B cell (primary cell): ENCODE measurements at places on chromosomes 5 and 9. TPM values are rescaled to one million over a fixed set of nuclear protein-coding genes. Genes with fewer than 3 reads are reported as not detected.

PIP5KL1 gene
- 0.75 and 0.88 TPM in 2 replicates for polyA plus RNA-seq

DNA sequence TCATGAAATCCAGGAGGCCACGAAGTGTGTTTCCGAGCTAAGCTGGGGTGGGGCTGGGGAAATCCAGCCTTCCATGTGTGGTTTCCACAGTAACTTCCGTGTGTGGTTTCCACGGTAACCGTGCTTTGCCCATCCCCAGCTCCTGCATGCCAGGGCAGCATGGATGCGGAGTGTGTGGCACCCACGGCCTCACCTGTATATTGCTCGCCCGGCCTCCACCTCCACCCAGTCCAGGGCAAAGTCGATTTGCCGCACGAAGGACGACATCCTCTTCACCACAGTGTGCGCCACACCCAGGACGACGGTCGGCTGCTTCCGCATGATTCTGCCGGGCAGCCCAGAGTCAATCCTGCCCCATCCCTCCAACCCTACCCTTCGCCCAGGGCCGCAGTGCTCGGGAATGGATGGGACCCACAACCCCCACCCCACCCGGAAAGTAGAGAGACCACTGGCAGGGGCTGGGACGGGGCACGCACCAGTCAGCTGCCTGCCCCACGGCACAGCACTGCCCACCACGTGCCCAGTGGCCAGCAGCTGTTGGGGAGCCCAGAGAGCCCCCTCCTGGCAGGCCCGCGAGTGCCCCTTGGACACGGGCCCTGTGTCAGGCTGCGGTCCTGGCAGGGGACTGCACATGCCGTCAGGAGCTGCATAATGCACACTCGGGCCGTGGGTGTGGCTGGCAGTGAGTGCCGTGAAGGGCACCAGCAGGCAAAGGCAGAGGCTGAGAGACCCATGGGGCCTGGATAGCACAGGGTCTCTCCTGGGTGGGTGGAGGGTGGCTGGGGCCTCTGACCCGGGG lies 39.0 kb upstream of the NSMF start:
- H3K27ac ChIP-seq = no peak overlapping the region
- H3K27me3 ChIP-seq = no peaks in the 10 kb centered on the region
- H3K36me3 ChIP-seq = no peaks in the 10 kb centered on the region
- H3K4me1 ChIP-seq = no peaks in the 10 kb centered on the region

DNA sequence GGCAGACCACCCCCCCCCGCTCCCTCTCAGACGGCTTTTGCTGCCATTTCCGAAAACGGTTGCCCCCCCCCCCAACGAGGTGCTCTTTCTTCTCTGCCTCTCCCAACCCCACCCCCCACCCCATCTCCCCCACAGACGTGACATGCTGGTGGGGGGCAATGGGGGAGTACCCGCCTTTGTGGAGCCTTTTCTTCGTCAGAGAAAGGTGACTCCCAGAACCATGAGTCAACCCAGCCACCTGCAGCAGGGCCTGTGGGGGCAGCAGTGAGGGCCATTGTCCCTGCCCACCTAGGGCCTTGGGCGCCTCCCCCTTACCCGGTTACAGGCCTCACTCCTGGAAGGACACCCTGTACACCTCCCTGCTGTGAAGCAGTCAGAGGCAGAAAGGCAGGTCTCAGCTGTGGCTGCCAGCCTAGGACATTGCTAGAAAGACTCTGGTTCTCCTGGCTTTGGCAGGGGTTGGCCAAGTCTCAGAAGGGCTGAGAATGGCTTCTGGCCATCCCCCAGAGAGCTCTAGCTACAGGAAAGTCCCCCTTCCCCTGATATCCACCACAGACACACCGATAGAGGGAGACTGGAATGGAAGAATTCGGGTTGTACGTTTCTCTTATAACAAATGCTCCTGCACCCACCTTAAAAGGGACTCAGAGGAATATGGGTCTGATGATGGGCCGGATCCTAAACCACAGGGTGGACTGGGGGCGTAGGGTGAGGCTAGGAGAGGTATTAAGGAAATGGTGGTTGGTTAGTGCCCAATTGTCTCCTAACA lies 2.2 kb downstream of the DNAJB5 start:
- no peaks in the 10 kb centered on the region for H3K36me3 ChIP-seq
- H3K4me1 ChIP-seq = peaks cover 30% of the 10 kb centered on the region
- H3K27ac ChIP-seq = no peak overlapping the region
- no peak overlapping the region for H3K4me3 ChIP-seq

GRCh38 chr9:120386390-120387131 lies 193.4 kb downstream of the CDK5RAP2 start:
- no peaks in the 10 kb centered on the region for H3K27me3 ChIP-seq
- no peak for DNase-seq
- no peak overlapping the region for H3K27ac ChIP-seq
- H3K4me3 ChIP-seq = no peak overlapping the region

DNA sequence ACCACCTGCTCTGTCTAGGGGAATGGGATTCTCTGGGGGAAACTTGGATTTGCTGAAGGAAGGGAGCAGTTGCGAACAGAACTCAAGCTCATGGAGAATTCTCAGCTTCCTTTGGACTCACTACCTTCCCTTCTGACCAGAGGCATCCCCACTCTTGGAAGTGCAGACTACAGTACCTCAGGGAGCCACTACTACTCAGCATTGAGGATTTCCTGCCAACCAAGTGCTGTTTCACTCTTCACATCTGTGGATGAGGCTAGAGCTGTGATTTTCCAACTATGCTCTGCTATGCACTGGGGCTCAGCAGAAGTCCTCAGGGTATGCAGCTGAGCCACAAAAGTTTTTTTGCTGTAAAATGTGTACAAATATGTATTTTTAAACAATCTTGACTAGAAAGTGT lies 43.9 kb downstream of the MACROH2A1 start:
- H3K4me3 ChIP-seq = no peak overlapping the region
- no peak overlapping the region for H3K27ac ChIP-seq
- no peak for DNase-seq
- H3K4me1 ChIP-seq = no peaks in the 10 kb centered on the region
- H3K27me3 ChIP-seq = no peaks in the 10 kb centered on the region

- no peaks in the 10 kb centered on the region for H3K36me3 ChIP-seq
- no peak for DNase-seq
- H3K27ac ChIP-seq = peak overlapping the region; percentile 63
- no peak overlapping the region for H3K4me3 ChIP-seq
- peaks cover 55% of the 10 kb centered on the region for H3K4me1 ChIP-seq
These were observed 56.3 kb downstream of the SEMA4D start for GRCh38 chr9:89441655-89441970.

- no peaks in the 10 kb centered on the region for H3K27me3 ChIP-seq
- H3K27ac ChIP-seq = no peak overlapping the region
- H3K36me3 ChIP-seq = no peaks in the 10 kb centered on the region
- DNase-seq = no peak
- H3K4me1 ChIP-seq = peaks cover 3% of the 10 kb centered on the region
These were observed 5.4 kb downstream of the ACTL7B start for GRCh38 chr9:108850293-108850897.

DNA sequence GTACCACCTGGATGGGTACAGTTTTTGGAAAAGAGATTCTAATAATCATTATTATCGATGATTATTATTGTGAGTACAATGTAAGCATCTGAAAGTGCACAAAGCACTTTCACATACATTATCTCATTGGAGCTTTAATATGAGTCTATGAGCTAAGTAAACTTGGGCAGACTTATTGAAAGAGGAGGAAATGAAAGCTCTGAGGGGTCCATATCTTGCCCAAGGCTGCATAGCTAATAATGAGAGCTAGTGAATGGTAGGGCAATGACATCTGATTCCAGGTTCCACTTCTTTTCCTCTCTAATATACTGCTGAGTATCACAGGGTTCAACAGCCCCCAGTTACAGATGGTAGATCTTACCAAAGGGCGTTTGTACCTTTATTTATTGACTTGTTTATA lies 26.1 kb downstream of the TIMD4 start:
- no peak overlapping the region for H3K4me3 ChIP-seq
- no peak for DNase-seq
- no peaks in the 10 kb centered on the region for H3K36me3 ChIP-seq
- H3K27me3 ChIP-seq = no peaks in the 10 kb centered on the region

DNA sequence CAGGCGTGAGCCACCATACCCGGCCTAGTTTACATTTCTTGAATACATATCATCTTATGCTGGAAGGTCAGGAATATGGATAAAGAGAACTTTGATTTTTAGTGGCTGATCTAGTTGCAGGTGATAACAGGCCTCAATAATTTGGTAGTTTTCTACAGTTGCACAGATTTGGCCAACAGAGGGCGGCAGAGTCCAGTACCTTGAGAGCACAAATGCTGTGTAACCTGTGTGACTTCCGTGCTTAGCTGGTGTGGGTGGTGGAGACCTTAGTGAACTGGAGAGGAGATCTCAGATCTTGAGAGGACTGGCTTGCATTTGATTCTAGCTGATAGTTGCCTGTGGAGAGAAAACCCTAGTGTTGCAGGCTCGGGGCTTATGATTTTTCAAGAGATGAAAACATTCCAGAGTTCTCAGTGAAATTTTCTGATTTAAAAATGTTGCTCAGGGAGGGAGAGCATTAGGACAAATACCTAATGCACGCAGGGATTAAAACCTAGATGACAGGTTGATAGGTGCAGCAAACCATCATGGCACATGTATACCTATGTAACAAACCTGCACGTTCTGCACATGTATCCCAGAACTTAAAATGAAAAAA lies 17.4 kb upstream of the GPR151 start:
- no peak overlapping the region for H3K27ac ChIP-seq
- H3K36me3 ChIP-seq = no peaks in the 10 kb centered on the region
- H3K4me3 ChIP-seq = no peak overlapping the region
- no peaks in the 10 kb centered on the region for H3K27me3 ChIP-seq
- peak; percentile 64 for DNase-seq
- no peaks in the 10 kb centered on the region for H3K4me1 ChIP-seq

DNA sequence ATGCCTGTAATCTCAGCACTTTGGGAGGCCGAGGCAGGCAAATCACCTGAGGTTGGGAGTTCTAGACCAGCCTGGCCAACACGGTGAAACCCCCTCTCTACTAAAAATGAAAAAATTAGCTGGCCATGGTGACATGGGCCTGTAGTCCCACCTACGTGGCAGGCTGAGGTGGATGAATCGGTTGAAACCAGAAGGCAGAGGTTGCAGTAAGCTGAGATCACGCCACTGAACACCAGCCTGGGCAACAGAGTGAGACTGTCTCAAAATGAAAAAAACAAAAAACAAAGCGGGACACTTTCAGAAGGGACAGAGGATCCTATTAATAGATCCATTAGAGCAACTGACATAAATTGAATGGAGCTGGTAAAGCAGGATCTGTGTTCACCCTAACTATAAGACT lies 89.6 kb upstream of the SGCD start:
- no peak overlapping the region for H3K27ac ChIP-seq
- no peak for DNase-seq
- no peaks in the 10 kb centered on the region for H3K27me3 ChIP-seq
- H3K36me3 ChIP-seq = no peaks in the 10 kb centered on the region

DNA sequence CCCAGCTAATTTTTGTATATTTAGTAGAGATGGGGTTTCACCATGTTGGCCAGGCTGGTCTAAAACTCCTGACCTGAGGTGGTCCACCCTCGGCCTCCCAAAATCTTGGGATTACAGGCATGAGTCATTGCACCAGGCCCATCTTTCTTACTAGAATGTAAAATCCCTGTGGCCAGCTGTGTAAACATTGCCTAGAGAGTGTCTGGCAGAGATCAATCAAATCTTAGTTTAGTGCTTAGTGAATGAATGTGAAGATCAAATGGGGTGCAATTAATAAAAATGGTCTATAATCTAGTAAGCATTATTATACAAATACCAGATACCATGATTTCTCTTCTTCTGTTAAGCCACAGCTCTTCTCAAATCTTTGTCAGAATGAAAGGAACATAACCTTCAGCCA lies 289.9 kb downstream of the KCTD16 start:
- H3K27me3 ChIP-seq = no peaks in the 10 kb centered on the region
- no peak overlapping the region for H3K4me3 ChIP-seq

DNA sequence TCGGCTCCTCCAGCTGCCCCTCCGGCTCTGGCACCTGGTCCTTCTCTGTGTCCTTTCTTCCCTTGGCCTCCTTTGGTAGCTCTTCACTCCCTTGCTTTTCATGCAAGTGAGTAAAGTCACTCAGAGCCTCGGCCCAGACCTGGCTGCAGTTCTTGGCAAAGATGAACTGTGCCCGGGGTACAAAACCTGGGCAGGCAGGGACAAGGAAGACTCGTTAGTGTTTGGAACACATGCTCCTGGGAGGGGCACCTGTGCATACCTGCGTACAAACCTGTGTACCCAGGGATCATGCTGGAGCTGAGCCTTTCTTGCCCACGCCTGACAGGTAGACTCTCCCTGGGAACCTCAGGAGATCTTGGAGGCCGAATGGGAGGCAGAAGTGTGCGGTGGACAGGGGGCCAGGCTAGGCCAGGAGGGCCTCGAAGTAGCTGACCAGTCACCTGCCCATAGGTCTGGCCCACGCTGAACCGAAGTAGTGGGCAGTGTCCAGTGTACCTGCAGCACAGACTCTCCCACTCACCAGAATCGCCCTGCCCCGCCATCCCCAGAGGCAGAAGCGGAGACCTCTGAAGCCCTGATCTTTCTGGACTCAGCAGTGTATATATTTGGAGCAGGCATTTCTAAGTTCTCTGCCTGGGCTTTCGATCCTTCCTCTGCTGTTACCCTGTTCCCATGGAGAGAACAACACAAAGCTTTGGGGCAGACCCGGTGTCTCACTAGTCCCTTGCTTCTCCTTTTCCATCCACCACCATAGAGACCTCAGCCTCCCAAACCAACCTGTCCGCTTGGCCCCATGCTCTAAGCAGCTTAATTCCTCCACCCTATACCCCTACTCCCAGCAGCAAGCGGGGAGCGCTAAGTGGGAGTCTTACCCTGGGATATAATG lies 41.9 kb upstream of the TESK1 start:
- H3K27me3 ChIP-seq = no peaks in the 10 kb centered on the region
- no peak overlapping the region for H3K4me3 ChIP-seq
- H3K4me1 ChIP-seq = peaks cover 5% of the 10 kb centered on the region
- H3K36me3 ChIP-seq = no peaks in the 10 kb centered on the region
- H3K27ac ChIP-seq = no peak overlapping the region
- DNase-seq = no peak

DNA sequence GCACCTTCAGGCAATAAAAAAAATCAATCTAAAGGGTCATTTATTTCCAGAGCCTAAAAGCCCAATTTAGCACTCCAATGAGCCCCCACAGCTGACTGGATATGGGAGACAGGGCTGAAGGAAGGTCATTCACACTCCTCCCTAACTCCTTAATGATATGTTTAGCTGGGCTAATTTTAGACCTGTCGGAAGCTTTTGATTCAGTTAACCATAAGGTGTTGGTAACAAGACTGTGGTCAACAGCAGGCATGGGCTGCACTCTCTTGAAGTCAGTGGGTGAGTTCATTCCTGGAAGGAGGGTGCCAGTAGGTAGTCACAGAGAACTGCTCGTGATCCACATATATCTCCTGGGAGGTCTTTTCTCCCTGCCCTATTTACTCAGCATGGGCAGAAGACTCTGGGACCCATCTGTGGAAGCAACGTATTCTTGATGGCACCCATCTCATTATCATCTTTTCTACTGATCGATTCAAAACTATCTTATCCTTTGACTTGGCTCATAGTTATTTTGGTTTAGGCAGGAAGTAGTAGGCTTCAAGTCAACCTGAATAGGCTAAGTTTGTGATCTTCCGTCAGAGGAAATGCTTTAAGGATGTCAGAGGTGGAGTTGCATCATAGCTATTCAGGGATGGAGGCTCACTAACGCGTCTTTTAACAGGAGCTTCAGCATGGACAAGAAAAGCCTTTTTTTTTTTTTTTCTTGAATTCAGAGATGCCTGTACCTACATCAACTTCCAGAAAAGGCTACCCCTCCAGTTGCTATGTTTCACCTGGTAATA lies 367.7 kb upstream of the SLC30A5 start:
- no peak overlapping the region for H3K27ac ChIP-seq
- no peaks in the 10 kb centered on the region for H3K27me3 ChIP-seq
- H3K4me1 ChIP-seq = no peaks in the 10 kb centered on the region
- no peak for DNase-seq
- no peak overlapping the region for H3K4me3 ChIP-seq
